Hematopoietic multipotent progenitor cell treated with erythropoietin and hydrocortisone succinate and interleukin-3 and kit ligand, for 17 days (in vitro differentiated cells): ENCODE measurements at places on chromosomes 12 and 14.

GRCh38 chr12:112000820-112001219, 12.1 kb downstream of the TMEM116 start:
- DNase-seq: no peak

GRCh38 chr14:50425816-50426215, 29.1 kb upstream of the CDKL1 start:
- no peak for DNase-seq

GRCh38 chr12:71195338-71195896, 37.6 kb upstream of the TSPAN8 start:
- no peak for DNase-seq

DNA sequence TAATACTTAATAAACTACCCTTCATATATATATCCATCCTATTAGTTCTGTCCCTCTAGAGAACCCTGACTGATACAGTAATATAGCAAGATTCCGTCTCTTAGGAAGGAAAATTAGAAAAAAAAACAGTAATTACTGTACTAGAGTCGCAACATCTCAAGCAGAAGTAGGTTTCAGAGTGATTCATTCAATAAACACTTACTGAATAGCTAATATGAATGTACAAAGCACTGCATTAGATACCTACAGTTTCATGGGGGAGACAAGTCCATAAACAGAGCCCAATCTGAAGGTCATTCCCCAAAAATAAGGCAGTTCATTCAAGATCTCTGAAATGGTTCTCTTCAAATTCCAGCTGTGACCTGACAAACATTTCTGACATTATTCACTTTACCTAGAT, 9.9 kb downstream of the CERS5 start:
- no peak for DNase-seq

DNA sequence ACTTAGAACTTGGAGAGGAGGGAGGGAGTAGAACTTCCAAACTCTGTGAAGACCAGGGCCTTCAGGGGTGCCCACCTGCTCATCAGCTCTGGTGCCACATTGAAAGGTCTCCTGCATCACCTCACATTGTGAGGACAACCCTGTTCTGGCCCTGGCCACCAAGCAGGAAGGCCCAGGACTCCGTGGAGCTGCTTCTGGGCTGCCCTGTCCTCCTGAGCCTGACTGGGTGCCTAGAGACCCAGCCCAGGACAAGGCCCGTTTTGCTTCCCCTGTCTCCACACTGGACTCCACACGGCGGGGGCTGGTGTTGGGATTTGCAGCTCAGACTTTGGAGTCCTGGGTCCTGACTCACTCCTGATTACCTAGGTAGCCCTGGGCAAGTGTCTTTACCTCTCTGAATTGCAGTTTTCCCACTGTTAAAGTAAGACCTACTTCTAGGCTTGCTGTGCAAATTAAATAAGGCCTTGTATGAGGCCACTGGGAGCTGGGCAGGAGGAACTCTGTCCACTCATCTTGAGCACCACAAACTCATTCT, 12.5 kb upstream of the KRT82 start:
- no peak for DNase-seq

- peak; percentile 72 for DNase-seq
Observed at GRCh38 chr12:45730348-45731189, 1.1 kb downstream of the ARID2 start.

GRCh38 chr12:13146336-13146938, 43.0 kb upstream of the GSG1 start:
- no peak for DNase-seq

DNA sequence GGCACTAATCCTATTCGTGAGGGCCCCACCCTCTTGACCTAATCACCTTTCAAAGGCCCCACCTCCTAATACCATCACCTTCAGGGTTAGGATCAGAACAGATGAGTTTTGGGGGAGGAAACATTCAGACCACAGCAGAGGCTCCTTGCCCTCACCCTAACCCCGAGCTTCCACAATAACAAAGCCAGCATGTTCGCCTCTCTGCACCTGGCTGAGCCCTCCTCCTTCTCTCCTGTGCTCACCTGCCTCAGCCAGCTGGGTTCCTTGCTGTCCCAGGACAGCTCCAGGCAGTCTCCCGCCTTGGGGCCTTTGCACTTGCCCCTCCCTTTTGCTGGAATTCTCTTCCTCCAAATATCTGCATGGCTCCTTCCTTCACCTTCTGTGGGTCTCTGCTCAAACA, 9.7 kb upstream of the RAN start:
- DNase-seq: no peak

GRCh38 chr12:128259556-128260070, 7.4 kb upstream of the TMEM132C start:
- DNase-seq: no peak

DNA sequence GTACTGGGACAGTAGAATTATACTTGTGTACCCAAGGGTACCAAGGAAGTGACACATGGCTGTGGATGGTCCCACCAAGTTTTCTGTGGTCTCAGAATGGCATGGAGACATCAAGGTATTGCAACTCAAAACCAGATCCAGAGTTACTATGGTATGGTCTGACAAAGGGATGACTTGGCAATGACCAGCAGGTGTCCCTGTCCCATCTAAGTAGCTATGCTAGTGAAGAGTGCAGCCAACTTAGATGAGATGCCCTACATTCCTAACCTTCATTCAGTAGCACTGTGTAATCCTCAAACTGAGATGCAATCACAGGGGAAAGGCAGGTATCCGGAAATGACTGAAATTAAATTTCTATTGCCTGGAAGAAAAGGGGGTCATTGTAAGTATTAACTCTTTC, 188.7 kb upstream of the TMEM260 start:
- no peak for DNase-seq

- no peak for DNase-seq
Observed at GRCh38 chr14:51284241-51284640, 44.2 kb downstream of the TMX1 start.

- peak; percentile 49 for DNase-seq
Observed at GRCh38 chr12:112347581-112347982, 34.6 kb downstream of the HECTD4 start.
